Stimulated activated CD4-positive, alpha-beta T cell treated with anti-CD3 and anti-CD28 coated beads, TNF-alpha, amount 100 ng/mL, for 24 hours (primary cell): ENCODE measurements at places on chromosomes 13 and 19.

DNA sequence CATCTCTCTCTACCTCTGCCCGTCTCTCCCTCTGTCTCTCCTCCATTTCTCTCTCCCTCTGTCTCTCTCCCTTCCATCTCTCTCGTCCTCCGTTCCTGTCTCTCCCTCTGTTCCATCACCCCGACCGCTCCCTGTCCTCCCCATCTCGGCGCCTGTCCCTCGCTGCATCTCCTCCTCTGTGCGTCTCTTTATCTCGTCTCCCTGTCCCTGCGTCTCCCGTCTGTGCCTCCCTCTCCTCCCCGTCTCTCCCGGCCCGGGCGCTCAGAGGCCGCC is 4.6 kb downstream of the GRIN2D start:
- no peak for DNase-seq

- no peak for DNase-seq
Measured at GRCh38 chr19:4208385-4209094, 20.8 kb upstream of the EBI3 start.

DNA sequence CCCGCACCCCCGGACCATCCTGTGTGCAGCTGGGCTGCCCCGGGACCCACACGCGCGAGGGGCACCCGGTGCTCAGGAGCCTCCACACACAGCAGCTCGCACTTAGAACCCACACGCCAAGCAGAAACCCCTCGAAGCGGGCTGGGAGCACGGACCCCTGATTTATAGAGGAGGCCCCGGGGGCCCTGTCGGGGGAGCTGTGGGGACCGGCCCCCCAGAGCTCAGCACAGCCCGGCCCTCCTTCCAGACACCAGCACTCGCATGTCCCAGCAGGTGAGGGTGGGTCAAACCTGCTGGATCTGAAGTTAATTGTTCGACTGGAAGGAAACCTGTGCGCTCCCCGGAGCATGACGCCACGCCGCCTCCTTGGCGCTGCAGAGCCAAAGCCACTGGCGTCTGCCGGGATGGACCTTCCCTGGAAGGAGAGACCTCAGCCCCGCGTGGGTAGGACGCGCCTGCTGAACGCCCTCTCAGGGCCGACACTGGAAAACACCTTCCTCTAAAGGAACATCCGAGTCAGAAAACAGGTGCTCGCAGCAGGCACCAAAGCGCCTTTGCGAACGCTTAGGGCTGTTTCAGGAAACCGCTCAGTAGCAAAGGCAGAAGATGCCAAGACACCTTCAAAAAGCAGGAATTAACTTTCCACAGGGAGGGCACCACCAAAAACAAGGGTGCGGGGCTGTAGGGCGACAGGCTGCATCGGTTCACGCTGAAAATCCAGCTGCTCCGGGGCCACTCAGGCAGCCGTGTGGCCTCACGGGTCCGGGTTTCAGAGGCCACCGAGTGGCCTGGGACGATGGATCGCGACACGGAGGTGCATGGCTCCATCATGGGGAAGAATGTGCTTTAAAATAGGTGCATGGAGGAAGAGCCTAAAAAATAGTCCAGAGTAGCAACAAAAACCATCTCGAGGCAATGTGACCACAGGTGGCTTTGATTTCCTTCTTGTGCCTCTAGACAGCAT is 37.8 kb upstream of the GRTP1 start:
- DNase-seq, result no peak

- no peak for DNase-seq
Measured at GRCh38 chr13:39528661-39528980, 74.4 kb downstream of the LHFPL6 start.
